Kidney (tissue), 22 donors: ENCODE measurements at places on chromosomes 1 and 21. TPM values are rescaled to one million over a fixed set of nuclear protein-coding genes. Genes with fewer than 3 reads are reported as not detected.

DNA sequence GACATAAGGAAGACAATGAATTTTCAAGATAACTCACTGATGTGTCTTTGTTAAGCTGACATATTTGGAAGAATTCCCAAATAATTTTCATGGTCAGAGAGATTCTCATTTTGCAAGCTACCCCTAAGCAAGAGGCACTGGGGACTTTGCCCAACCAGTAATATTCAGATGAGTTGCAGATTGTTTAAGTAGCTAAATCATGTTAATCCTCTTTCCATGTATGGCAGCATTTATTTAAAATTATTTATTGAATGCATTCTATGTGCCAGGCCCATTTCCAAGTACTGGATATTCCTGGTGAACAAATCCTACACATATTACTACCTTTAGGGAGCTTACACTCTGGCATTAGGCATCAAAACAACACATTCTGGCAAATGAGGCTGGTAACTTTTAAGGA lies 56.5 kb upstream of the BACH1 start:
- no peak for DNase-seq
- no peak overlapping the region for H3K4me3 ChIP-seq
- no peak overlapping the region for H3K27ac ChIP-seq

- no peak for DNase-seq
- H3K4me3 ChIP-seq, result no peak overlapping the region
- H3K36me3 ChIP-seq, result no peaks in the 10 kb centered on the region
- no peak overlapping the region for H3K27ac ChIP-seq
- no peaks in the 10 kb centered on the region for H3K27me3 ChIP-seq
- H3K4me1 ChIP-seq, result no peaks in the 10 kb centered on the region
Observed at GRCh38 chr1:53411541-53412152, 47.6 kb upstream of the DMRTB1 start.

GRCh38 chr1:159121526-159121925 lies 45.0 kb upstream of the AIM2 start:
- H3K4me3 ChIP-seq, result no peak overlapping the region
- H3K27ac ChIP-seq, result no peak overlapping the region
- H3K27me3 ChIP-seq, result no peaks in the 10 kb centered on the region
- no peaks in the 10 kb centered on the region for H3K36me3 ChIP-seq
- no peaks in the 10 kb centered on the region for H3K4me1 ChIP-seq

- H3K27ac ChIP-seq, result no peak overlapping the region
- no peak overlapping the region for H3K4me3 ChIP-seq
- H3K36me3 ChIP-seq, result no peaks in the 10 kb centered on the region
- no peaks in the 10 kb centered on the region for H3K4me1 ChIP-seq
Observed at GRCh38 chr1:160981584-160982411, 27.2 kb upstream of the ITLN2 start.

- no peaks in the 10 kb centered on the region for H3K27me3 ChIP-seq
- no peaks in the 10 kb centered on the region for H3K36me3 ChIP-seq
- no peaks in the 10 kb centered on the region for H3K4me1 ChIP-seq
Observed at GRCh38 chr1:28190337-28190979, 14.0 kb upstream of the PTAFR start.

DNA sequence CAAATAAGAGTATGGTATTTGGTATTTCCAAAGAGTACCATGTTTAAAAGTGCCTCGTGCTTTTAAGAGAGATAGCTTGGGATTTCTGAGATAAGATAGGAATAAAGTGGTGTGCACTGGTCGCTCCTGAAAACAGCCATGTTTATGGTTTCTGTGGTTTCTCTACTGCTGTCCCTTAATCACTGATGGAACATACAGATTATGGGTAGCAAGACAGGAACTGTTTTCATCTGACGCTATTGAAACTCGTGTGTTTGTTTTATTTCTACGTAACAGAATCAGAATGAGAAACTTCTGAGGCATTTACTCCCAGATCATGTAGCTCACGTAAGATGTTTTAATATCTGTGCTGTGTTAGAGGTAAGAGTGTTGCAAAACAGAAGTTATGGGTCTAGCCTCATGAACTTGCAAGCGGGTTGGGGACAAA lies 126.0 kb downstream of the KIAA0319L start:
- DNase-seq, result no peak
- no peaks in the 10 kb centered on the region for H3K27me3 ChIP-seq
- no peak overlapping the region for H3K27ac ChIP-seq
- peaks cover 11% of the 10 kb centered on the region for H3K36me3 ChIP-seq
- H3K4me1 ChIP-seq, result no peaks in the 10 kb centered on the region

- no peak for DNase-seq
- H3K27me3 ChIP-seq, result no peaks in the 10 kb centered on the region
- H3K4me3 ChIP-seq, result no peak overlapping the region
Observed at GRCh38 chr21:36209626-36210171, 53.1 kb downstream of the DOP1B start.

Gene SLC9C2
- 0.72 TPM for total RNA-seq

DNA sequence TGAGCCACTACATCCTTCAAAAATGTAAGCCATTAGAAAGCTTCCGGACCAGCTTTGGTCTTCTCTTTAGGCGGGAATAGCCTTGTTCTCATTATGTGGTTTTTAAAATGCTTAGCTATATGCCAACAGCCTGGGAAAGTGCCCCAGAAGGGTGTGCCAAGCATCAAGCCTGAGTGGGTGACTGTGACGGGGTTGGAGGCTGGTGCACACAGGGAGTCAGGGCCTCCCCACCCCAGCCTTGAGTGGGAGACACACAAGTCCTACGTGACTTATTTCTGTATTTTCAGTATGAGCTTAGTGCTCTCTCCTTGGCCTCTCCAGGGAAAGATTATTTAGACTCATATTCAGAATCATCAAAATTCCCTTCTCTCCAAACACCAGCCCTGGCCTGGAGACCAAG lies 9.8 kb downstream of the UBASH3A start:
- H3K36me3 ChIP-seq, result no peaks in the 10 kb centered on the region
- DNase-seq, result no peak
- H3K27me3 ChIP-seq, result no peaks in the 10 kb centered on the region
- no peak overlapping the region for H3K27ac ChIP-seq
- no peak overlapping the region for H3K4me3 ChIP-seq

Gene ARHGEF16
- 39.3 TPM for total RNA-seq

DNA sequence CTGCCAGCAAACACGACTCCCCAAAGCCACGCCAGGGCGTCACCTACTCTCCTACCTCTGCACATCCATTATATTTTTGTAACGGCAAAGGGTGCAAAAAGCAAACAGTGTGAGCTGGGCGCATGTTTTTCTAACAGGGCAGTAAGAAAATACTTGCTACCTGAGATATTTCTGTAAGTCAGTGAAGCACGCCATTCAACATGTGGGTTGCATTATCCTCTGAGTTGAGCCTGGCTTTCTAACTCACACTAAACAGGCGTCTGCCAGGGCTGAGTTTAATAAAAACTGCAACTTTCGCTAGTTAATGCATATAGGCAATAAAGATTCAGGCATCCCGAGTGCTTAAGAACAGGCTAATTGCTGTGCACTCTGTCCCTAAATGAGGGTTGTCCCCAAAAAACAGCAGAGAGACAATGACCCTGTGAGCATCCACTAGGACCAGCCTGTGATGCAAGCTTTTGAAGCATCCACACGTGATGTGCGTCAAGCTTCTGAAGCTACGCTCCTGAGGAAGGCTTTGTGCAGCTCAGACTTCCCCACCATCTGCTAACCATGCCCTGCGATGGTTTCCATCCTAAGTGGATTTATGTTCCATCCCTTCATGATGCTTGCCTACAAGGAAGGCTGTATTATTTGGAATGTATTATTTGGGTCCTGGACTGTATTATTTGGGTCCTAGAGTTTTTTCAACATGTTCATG lies 70.0 kb upstream of the SIM2 start:
- no peak for DNase-seq
- no peaks in the 10 kb centered on the region for H3K27me3 ChIP-seq
- H3K36me3 ChIP-seq, result no peaks in the 10 kb centered on the region
- no peak overlapping the region for H3K4me3 ChIP-seq

GRCh38 chr1:19435181-19435580 lies 50.2 kb downstream of the CAPZB start:
- peak overlapping the region; percentile 23 for H3K27ac ChIP-seq
- no peak overlapping the region for H3K4me3 ChIP-seq
- H3K4me1 ChIP-seq, result peaks cover 48% of the 10 kb centered on the region
- no peak for DNase-seq
- no peaks in the 10 kb centered on the region for H3K27me3 ChIP-seq

Gene TTC34
- 2.4 TPM for total RNA-seq

- no peak overlapping the region for H3K27ac ChIP-seq
- no peaks in the 10 kb centered on the region for H3K36me3 ChIP-seq
- no peak for DNase-seq
- no peaks in the 10 kb centered on the region for H3K4me1 ChIP-seq
- H3K27me3 ChIP-seq, result no peaks in the 10 kb centered on the region
- H3K4me3 ChIP-seq, result no peak overlapping the region
Observed at GRCh38 chr1:233738850-233739249, 124.9 kb downstream of the KCNK1 start.

- no peaks in the 10 kb centered on the region for H3K4me1 ChIP-seq
- H3K36me3 ChIP-seq, result peaks cover 2% of the 10 kb centered on the region
- no peak for DNase-seq
- H3K27ac ChIP-seq, result no peak overlapping the region
- H3K27me3 ChIP-seq, result no peaks in the 10 kb centered on the region
- H3K4me3 ChIP-seq, result no peak overlapping the region
Observed at GRCh38 chr1:201156819-201157218, 2.5 kb upstream of the TMEM9 start.

Gene PIGR
- total RNA-seq, result 841 TPM

DNA sequence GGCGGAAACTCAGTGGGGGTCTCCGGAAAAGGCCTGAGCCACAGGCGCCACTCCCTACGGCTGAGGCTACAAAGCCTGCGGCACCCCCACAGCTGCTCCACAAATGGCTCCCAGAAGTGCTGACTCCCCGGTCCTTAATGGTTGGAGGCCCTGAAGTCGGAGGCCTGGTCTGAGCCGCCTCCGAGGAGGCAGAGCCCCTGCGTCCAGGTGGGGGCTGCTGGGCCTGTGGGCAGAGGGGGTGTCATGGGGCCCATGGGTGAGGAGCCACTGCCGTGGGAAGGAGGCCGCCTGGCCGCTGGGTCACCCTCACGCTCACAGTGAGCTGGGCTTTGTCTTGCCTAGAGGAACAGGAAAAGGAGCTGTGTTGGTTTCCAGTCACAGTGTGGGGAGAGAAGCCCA lies 12.4 kb upstream of the COL18A1 start:
- no peaks in the 10 kb centered on the region for H3K36me3 ChIP-seq
- no peak overlapping the region for H3K4me3 ChIP-seq
- DNase-seq, result peak; percentile 55
- H3K4me1 ChIP-seq, result peaks cover 2% of the 10 kb centered on the region

DNA sequence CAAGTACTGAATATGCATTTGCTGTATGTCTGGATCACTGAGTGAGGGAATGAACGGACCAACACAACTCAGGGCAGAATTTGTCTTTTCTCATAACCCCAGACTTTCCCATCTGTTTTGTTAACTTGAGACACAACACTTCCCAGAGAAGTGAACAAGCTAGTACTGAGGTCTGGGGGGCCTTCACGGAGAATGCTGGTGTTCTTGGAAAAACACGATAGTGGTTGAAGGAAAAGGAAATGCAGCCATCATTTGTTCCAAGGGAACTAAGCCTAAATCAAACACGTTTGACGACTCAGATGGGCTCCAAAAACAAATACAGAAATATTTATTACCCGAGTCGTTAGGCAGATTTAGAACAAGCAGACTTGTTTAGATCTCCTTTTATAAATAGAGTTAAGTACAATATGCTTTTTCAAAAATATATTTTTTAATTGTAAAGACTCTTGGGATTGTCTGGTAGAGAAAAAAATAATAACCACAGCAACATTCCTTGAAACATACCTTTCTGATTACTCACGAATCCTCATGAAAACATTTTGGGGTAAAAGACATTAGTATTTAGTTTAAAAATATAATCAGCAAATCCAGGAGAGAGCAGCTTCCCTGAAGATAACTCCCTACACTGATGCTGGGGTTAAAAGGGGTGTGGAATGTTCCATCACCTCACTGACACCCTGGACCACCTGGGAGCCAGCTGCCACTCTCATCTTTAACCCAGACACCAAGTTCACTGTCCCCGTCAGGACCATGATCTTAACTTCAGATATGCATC lies 427.7 kb upstream of the RUNX1 start:
- no peaks in the 10 kb centered on the region for H3K36me3 ChIP-seq
- peak overlapping the region; percentile 45 for H3K27ac ChIP-seq
- H3K27me3 ChIP-seq, result no peaks in the 10 kb centered on the region
- no peaks in the 10 kb centered on the region for H3K4me1 ChIP-seq

- no peaks in the 10 kb centered on the region for H3K27me3 ChIP-seq
- no peak for DNase-seq
- H3K4me1 ChIP-seq, result peaks cover 17% of the 10 kb centered on the region
- H3K4me3 ChIP-seq, result no peak overlapping the region
- peak overlapping the region; percentile 23 for H3K27ac ChIP-seq
- H3K36me3 ChIP-seq, result no peaks in the 10 kb centered on the region
Observed at GRCh38 chr1:31376375-31377134, 3.7 kb upstream of the FABP3 start.

GRCh38 chr1:2215329-2215728 lies 12.8 kb upstream of the SKI start:
- no peaks in the 10 kb centered on the region for H3K27me3 ChIP-seq
- peaks cover 21% of the 10 kb centered on the region for H3K4me1 ChIP-seq
- no peak overlapping the region for H3K4me3 ChIP-seq
- DNase-seq, result no peak
- no peaks in the 10 kb centered on the region for H3K36me3 ChIP-seq

DNA sequence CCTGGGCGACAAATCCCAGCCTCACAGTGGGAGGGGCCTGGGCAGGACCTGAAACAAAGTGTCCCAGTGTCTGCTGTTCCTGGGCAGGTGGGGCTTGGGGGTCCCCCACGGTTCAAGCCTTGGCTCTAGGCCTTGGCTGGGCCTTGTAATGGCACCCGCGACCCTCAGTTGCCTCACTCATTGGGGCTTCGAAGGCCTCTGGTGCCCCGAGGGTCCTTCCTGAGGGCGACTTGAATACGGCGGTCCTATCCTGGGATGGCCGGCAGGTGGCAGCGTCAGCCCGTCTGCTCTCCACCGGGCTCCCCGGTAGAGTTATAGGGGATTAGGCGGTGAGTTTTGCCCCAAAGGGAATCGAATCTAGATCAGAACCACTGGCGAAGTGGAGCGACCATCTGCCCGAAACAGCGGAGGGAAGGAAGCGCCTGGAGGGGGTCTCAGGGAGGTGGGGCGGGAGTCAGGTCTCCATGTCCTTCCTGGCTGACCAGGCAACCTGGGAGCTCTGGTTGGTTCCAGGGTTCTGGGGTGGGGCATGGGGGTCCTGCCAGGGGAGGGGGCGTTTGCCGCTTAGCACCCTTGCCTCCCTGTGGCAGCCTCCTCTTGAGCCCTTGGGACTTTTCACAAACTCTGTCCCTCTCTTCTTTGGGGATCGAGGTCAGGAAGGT lies 2.1 kb upstream of the PEX10 start:
- no peak overlapping the region for H3K27ac ChIP-seq
- H3K27me3 ChIP-seq, result no peaks in the 10 kb centered on the region
- DNase-seq, result peak; percentile 88
- peak overlapping the region; percentile 12 for H3K4me3 ChIP-seq
- H3K4me1 ChIP-seq, result no peaks in the 10 kb centered on the region

GRCh38 chr1:179129702-179130473 lies 48.0 kb downstream of the TOR3A start:
- no peaks in the 10 kb centered on the region for H3K4me1 ChIP-seq
- H3K4me3 ChIP-seq, result no peak overlapping the region
- no peaks in the 10 kb centered on the region for H3K36me3 ChIP-seq
- no peak for DNase-seq
- H3K27me3 ChIP-seq, result no peaks in the 10 kb centered on the region
- H3K27ac ChIP-seq, result no peak overlapping the region

Gene MAP10
- total RNA-seq, result 3.8 TPM

Gene CTSS
- 109 TPM for total RNA-seq

Gene TNNT2
- 2.1 TPM for total RNA-seq
